ENCODE measurements at places on chromosomes 3 and 15.

- DNase-seq, result no peak
These were observed 101.1 kb downstream of the CPNE4 start for GRCh38 chr3:131933665-131934064.

GRCh38 chr3:24060055-24060454 lies 115.0 kb downstream of the NR1D2 start:
- no peak for DNase-seq

- DNase-seq, result no peak
These were observed 57.0 kb upstream of the FRMD4B start for GRCh38 chr3:69442771-69443311.

GRCh38 chr3:11371747-11372146 lies 99.5 kb downstream of the ATG7 start:
- no peak for DNase-seq

DNA sequence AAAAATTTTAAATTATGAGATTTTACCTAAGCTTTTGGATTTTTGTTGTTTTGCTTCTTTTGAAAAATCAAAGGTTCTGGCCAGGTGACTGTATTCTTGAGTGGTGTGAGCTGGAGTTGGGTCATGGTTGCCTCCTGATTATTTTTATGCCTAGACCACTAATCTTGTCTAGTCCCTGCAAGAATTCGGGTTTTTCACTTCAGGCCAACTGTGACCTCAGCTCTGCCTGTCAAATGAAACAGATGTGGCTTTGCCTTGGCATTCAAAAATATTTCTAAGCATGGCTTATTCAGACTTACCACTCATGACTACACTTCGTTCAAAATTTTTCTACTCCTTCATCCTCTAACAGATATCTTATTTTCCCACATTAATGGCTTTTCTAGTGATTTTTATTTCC lies 25.4 kb upstream of the CDV3 start:
- DNase-seq, result no peak

GRCh38 chr15:57681011-57681410 lies 25.5 kb upstream of the POLR2M start:
- DNase-seq, result no peak

GRCh38 chr3:86988235-86988634 lies 2.7 kb downstream of the VGLL3 start:
- no peak for DNase-seq

- no peak for DNase-seq
These were observed 26.5 kb downstream of the PLSCR1 start for GRCh38 chr3:146517684-146518435.

- peak; percentile 41 for DNase-seq
These were observed 37.7 kb downstream of the TM4SF4 start for GRCh38 chr3:149512073-149512782.

GRCh38 chr15:78167227-78167888 lies 18.2 kb downstream of the IDH3A start:
- peak; percentile 66 for DNase-seq

DNA sequence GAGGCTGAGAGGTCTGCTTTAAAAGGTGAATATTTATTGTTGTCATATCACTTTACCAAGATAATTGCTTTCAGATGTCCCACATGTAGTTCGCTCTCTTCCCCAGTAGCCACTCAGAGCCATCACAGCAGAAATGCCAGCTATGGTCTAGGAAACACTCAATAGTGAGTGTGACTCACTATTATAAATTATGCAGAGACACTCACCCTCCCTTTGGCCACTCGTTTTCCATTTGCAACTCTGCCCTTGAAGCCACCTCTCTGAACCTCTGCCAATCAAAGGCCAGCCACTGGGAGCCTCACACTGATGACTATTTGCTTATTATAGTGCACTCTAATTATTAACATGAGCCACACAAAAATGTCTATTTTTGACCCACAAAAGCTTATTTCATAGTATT lies 328.1 kb upstream of the ATP10A start:
- DNase-seq, result no peak

- DNase-seq, result no peak
These were observed 522 bp upstream of the LMLN start for GRCh38 chr3:197959500-197959890.

DNA sequence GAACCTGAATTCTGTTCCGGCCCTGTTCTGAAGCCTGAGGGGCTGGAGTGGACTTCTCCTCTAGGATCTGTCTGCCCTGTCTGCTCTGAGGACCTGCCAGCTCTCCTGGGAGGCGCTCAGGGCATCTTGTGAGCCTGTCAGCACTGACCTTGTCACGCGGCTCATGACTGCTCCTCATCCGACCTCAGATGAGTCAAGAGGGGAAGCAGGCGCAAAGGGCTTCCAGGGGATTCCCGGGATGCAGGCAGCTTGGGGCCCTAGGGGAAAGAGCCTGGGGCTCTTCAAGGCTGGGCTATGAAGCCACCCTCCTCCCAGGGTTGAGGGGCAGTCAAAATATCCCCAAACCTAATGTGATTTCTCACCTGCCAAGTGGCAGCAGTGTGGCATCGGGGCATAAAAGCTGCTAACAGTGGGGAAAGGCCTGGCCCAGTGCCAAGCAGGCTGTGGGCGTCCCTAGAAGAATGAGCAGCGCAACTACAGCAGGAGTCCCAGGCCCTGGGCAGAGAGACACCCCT lies 27.6 kb upstream of the ANKDD1A start:
- peak; percentile 81 for DNase-seq

DNA sequence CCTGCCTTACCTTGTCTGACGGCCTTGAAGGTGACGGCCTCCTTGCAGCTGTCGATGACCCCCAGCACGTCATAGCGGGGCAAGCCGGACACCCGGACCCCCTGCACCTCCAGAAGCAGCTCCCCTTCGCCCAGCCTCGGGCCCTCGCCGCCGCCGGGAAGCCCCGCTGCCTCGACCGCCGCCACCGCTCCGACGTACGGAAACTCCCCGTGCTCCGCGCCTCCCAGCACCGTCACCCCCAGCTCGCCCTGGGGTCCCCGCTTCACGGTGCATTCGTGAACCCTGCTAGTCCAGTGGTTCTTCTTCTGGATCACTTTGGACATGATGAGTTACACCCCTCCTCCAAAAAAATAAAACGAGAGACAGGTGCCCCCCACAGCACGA lies 740 bp downstream of the MAGI1 start:
- DNase-seq, result no peak

DNA sequence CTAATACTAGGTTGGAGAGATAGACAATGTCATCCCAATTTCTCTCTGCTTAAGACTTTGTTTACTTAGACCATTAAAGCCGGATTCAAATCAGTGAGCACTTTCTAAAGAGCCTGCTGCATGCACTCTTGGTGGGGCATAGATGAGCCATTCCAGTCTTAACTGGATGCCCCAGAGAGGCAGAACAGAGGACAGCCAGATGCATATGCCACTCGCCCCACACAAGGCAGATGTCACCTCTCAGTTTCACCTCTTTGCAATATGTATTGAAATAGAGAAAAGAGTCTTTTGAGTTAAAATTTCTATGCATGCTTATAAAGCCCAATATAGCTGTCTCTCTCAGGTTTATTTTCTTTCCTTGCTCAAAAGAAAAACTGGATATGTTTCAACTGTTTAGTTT lies 89.5 kb downstream of the LARS2 start:
- no peak for DNase-seq

GRCh38 chr3:181974198-181974597 lies 262.5 kb downstream of the SOX2 start:
- DNase-seq, result no peak

- no peak for DNase-seq
These were observed 51.8 kb downstream of the NSUN3 start for GRCh38 chr3:94114666-94115065.

- no peak for DNase-seq
These were observed 691.3 kb upstream of the NR2F2 start for GRCh38 chr15:95639208-95639607.

DNA sequence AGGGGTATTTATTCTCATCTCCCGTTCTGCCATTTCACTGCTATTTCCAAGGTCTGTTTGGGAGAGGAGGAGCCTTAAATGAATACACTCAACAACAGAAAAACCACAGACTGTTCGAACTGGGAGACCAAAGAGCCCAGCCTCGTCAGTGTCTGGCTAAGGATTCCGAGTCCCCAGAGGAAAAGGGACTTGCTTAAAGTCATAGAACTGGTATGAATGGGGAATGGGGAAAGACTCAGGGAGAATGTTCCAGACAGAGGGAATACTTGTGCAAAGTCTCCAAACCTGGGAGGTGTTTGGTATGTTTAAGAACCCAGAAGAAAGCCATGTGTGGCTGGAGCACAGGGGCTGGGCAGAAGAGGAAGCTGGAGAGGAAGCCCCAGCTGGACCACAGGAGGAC lies 46.9 kb downstream of the FAM43A start:
- no peak for DNase-seq

GRCh38 chr3:111616417-111617105 lies 21.4 kb upstream of the ZBED2 start:
- peak; percentile 64 for DNase-seq

- DNase-seq, result no peak
These were observed 9.8 kb upstream of the CLPX start for GRCh38 chr15:65194826-65195547.

- DNase-seq, result no peak
These were observed 68.7 kb downstream of the CGNL1 start for GRCh38 chr15:57444877-57445513.
